ENCODE measurements at places on chromosomes 16 and 17. TPM values are rescaled to one million over a fixed set of nuclear protein-coding genes. Genes with fewer than 3 reads are reported as not detected.

The HAGHL gene
- 20.6 TPM for total RNA-seq

DNA sequence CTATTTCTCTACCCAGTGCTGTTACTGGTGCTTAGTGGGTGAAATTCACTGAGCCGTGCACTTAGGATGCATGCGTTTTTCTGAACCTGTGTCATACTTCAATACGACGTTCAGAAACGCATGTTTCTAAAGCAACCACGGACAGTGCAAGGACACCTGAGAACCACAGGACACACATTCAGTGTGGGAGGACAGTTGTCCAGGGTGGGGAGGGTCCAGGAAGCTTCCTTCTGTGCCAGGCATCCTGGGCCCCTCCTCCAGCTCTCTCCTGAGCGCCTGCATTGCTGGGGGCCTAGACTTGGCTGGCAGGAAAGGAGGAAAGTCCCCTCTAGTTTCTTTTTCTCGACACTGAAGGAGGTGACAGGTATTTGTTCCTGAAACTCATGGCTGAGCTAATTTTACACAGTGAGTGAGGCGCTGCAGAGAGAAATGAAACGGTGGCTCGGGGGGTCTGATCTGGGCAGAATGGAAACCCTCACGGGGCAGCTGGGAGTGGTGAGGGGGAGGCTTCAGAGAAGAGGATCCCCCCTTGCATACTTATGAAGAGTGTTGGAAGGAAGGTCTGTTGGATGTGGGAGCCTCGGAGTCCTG, 89.9 kb downstream of the IRF8 start:
- no peaks in the 10 kb centered on the region for H3K36me3 ChIP-seq
- no peak overlapping the region for H3K27ac ChIP-seq
- peaks cover 82% of the 10 kb centered on the region for H3K27me3 ChIP-seq
- H3K4me1 ChIP-seq = no peaks in the 10 kb centered on the region

DNA sequence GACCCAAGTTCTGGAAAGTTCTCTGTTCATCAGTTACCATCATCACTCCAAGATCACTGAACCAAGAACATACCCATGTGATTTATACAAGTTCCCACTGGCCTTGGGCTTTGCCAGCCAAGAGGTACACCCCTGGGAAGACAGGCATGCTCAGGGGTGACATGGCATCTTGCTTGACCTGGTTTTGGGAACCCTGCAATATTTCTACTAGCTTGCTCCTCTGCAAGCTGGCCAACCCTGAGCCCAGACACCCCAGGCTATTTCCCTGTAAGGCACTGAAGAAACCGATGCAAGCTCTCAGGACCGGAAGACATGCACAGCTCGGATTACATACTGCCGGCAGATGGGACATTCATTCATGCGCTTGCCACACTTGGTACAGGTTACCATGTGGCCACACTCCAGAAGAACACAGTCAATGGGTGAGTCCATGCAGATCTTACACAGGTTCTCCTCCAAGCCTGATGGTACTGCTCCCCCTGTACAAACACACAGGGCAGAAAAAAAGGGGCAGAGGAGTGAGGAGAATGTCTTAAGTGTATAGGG, 31.4 kb downstream of the LIG3 start:
- no peak overlapping the region for H3K27ac ChIP-seq
- DNase-seq = no peak
- no peak overlapping the region for H3K4me3 ChIP-seq
- H3K27me3 ChIP-seq = no peaks in the 10 kb centered on the region
- H3K36me3 ChIP-seq = peaks cover 22% of the 10 kb centered on the region
- peaks cover 3% of the 10 kb centered on the region for H3K4me1 ChIP-seq

DNA sequence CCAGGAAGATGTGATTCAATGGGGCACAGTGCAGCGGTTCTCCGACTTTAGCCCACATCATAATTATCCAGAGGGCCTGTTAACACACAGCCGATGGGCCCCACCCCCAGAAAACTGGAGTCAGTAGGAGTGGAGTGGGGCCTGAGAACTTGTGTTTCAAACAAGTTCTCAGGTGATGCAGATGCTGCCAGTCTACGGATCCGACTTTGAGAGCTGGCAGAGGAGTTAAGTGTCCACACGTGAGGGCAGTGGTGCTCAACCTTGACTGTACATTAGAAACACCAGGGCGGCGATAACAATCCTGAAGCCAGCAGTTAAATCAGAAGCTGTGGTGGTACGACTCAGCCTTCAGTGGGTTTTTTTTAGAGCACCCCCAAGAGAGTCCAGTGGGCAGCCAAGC, 75.0 kb downstream of the GPRC5B start:
- H3K4me1 ChIP-seq = peaks cover 4% of the 10 kb centered on the region
- H3K4me3 ChIP-seq = no peak overlapping the region
- peaks cover 5% of the 10 kb centered on the region for H3K36me3 ChIP-seq
- DNase-seq = no peak
- H3K27me3 ChIP-seq = no peaks in the 10 kb centered on the region
- no peak overlapping the region for H3K27ac ChIP-seq

- peak overlapping the region; percentile 84 for H3K27ac ChIP-seq
- peak overlapping the region; percentile 89 for H3K4me3 ChIP-seq
- peaks cover 46% of the 10 kb centered on the region for H3K4me1 ChIP-seq
- no peaks in the 10 kb centered on the region for H3K27me3 ChIP-seq
- H3K36me3 ChIP-seq = peaks cover 25% of the 10 kb centered on the region
Measured at GRCh38 chr17:65054602-65055001, 1.9 kb downstream of the GNA13 start.

- peak overlapping the region; percentile 58 for H3K4me3 ChIP-seq
- H3K27me3 ChIP-seq = no peaks in the 10 kb centered on the region
- H3K36me3 ChIP-seq = peaks cover 16% of the 10 kb centered on the region
- no peak for DNase-seq
Measured at GRCh38 chr17:17877529-17878358, 41.0 kb upstream of the SREBF1 start.

DNA sequence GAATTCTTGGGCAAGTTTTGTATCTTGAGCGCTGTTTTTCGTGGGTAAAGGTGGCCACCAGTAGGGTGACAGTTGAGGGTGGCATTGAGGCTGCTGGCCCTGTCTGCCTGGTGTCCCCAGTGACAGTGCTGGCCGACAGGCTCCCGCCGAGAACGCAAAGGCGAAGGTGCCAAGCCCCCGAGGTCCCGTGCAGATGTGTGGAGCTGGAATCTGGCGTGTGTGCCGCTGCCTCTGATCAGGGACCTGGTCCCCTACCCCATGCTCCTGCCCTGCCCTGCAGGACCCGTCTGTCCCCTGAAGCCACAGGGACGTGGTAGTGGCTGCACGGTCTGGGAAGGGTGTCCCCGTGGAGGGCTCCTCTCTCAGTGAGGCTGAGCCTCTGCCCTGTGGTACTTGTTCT, 3.5 kb downstream of the UBE2I start:
- peaks cover 15% of the 10 kb centered on the region for H3K36me3 ChIP-seq
- no peaks in the 10 kb centered on the region for H3K27me3 ChIP-seq
- no peak overlapping the region for H3K4me3 ChIP-seq
- H3K4me1 ChIP-seq = peaks cover 31% of the 10 kb centered on the region
- DNase-seq = no peak

The FBXW10 gene
- total RNA-seq = not detected

DNA sequence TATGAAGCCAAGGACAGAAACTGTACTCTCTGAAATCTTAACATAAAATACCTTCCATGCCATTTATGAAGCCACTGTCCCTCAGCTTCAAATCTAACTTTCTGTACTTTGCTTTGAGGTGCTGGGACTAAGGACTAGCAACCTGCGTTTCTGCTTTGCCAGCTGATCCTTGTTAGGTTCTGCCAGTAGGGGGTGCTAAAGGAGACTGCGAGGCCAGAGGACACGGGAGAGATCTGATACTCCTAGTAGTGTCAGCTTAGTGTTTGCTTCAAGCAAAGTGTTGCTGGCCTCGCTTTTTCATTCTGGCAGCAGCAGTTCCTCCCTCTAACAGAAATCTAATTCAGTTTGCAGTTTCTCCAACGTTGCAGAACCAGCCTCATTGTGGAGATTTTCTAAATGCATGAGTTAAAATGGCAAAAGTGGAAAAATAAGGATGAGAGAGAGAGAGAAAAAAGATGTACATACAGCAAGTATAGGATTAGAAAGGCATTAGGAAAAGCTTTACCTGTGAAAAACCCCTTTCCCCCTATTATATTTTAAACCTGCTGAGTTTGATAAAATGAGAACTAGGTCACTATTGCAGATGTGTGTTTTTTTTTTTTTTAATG, 297.5 kb downstream of the CA10 start:
- H3K27ac ChIP-seq = no peak overlapping the region
- no peak for DNase-seq
- no peaks in the 10 kb centered on the region for H3K36me3 ChIP-seq
- H3K4me1 ChIP-seq = no peaks in the 10 kb centered on the region
- H3K27me3 ChIP-seq = peaks cover 19% of the 10 kb centered on the region
- H3K4me3 ChIP-seq = no peak overlapping the region

GRCh38 chr17:81527591-81528383, at the start of gene FSCN2:
FSCN2 (plus strand) TSS chr17:81528377; CDS start chr17:81528532, 155 bp downstream.
- H3K27ac ChIP-seq = no peak within 1 kb of the TSS
- H3K4me1 ChIP-seq = peaks cover 13% of the 10 kb centered on the region
- no peaks in the 10 kb centered on the region for H3K27me3 ChIP-seq
- no peak within 1 kb of the TSS for H3K4me3 ChIP-seq
- H3K36me3 ChIP-seq = no peaks in the 10 kb centered on the region
- no peak for DNase-seq

DNA sequence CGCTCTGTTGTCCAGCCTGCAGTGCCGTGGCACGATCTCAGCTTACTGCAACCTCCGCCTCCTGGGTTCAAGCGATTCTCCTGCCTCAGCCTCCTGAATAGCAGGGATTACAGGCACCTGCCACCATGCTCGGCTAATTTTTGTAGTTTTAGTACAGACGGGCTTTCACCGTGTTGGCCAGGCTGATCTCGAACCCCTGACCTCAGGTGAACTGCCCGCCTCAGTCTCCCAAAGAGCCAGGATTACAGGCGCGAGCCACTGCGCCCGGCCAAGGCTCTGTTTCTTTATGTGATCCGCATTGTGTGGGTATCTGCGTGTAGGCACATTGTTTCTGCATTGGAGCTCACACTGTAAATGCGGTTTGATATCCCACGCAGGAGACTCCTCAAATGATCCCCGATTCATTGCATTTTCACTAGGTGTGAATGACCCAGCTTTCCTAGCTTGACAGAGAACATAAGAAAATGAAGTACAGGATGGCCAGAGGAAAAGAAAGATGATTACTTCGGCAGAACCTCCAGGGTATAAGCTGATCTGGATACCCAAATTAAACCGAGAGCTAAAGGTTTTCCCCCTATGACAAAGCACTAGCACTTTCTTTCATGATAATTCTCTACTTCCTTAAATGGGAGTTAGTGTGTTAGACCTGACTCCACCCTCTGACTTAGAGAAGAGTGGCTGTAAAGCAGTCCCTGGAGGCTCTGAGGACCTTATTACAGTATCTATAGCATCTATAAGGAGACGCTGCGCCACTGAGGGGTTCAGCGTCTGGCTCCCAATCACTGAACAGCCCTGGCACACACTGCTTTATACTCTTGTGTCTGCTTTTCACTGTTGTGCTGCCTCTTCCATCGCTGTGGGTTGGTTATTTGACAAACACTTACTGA, 17.3 kb downstream of the COTL1 start:
- H3K36me3 ChIP-seq = peaks cover 4% of the 10 kb centered on the region
- H3K4me1 ChIP-seq = peaks cover 59% of the 10 kb centered on the region
- no peaks in the 10 kb centered on the region for H3K27me3 ChIP-seq
- peak overlapping the region; percentile 98 for H3K27ac ChIP-seq

The CCDC43 gene
- total RNA-seq = 15.9 TPM

The MPP2 gene
- 7.8 TPM for total RNA-seq

DNA sequence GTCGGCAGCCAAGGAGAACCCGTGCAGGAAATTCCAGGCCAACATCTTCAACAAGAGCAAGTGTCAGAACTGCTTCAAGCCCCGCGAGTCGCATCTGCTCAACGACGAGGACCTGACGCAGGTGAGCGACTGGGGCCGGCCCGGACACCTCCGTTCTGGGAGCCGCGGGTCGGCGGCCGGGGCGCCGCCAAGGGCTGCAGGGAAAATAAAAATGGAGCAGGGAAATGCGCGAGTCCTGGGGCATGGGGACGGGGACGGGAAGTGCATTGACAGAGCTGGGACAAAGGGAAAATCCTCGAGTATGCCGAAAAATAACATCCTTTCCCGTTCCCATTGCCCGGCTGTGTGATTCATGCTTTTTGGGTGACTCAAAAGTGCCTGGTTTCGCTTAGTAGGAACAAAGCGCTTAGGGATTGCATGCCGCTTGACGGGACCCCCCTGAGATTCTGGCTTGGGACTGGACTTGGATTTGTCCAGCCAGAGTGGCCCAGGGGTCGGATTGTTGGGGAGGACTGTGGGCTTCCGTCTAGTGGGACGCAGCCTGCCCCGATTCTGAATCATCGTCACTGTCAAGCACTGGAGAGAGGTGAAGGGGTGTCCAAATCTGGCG, 699 bp downstream of the MPRIP start:
- DNase-seq = peak; percentile 87
- H3K4me1 ChIP-seq = peaks cover 61% of the 10 kb centered on the region
- H3K27me3 ChIP-seq = no peaks in the 10 kb centered on the region
- peak overlapping the region; percentile 97 for H3K27ac ChIP-seq

The WNT3 gene
- total RNA-seq = 4.9 TPM

DNA sequence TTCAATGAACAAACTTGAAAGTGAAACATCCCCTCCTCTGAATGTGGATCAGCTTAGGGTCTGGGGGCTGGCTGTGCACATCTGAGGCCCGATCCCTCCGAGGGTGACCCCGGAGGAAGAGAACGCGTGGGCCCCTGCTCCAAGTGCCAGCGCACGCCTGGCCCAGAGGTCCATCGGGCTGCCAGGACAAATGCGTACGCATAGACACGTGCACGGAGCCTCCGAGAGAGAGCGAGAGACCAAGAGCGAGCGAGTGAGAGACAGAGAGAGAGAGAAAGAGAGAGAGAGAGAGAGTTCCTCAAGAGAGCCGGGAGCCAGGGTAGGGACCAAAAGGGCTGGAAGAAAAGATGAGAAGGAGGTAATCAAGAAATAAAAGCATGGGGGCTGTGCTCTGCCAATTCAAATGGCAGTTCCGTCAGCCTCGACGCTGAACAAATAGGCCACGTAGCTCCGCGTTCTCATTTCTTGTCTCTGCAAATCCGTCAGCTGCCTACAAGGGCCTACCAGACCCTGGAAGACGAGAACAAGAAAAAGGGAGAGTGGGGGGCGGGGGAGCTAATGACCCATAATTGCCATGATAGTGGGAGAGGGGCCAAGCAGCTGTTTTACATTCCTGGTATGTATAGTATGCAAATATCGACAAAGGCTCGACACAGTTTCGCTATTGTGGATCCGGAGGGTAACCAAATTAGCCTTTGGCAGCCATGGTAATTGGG, 435.3 kb upstream of the ZFHX3 start:
- H3K27me3 ChIP-seq = peaks cover 37% of the 10 kb centered on the region
- H3K27ac ChIP-seq = no peak overlapping the region
- DNase-seq = no peak
- no peak overlapping the region for H3K4me3 ChIP-seq
